Naive thymus-derived CD4-positive, alpha-beta T cell (primary cell): ENCODE measurements at places on chromosomes 1 and 21. TPM values are rescaled to one million over a fixed set of nuclear protein-coding genes. Genes with fewer than 3 reads are reported as not detected.
A peak's percentile ranks its signal among the peaks of the same experiment; 100 is the strongest.

- no peak for DNase-seq
These were observed 8.9 kb downstream of the RCAN1 start for GRCh38 chr21:34606051-34606450.

- DNase-seq: no peak
These were observed 7.6 kb upstream of the CD1A start for GRCh38 chr1:158246650-158247049.

- no peak for DNase-seq
These were observed 5.4 kb upstream of the TRPM2 start for GRCh38 chr21:44347911-44348451.

Gene TRIM58
- not detected for total RNA-seq

GRCh38 chr1:167705250-167705649, 16.5 kb upstream of the MPZL1 start:
- no peak for DNase-seq

Gene TEX50
- total RNA-seq: not detected

DNA sequence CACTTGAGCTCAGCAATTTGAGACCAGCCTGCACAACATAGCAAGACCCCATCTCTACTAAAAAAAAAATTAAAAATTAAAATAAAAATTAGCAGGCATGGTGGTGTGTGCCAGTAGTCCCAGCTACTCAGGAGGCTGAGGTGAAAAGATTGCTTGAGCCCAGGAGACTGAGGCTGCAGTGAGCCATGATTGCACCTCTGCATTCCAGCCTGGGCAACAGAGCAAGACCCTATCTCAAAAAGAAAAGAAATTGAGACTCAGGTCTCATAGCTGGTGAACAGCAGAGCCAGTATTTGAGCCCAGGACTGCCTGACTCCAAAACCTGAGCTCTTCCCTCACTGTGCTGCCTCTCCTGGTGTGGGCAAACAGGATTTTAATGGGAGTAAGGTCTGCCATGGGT, 28.4 kb upstream of the RCAN3 start:
- DNase-seq: no peak

DNA sequence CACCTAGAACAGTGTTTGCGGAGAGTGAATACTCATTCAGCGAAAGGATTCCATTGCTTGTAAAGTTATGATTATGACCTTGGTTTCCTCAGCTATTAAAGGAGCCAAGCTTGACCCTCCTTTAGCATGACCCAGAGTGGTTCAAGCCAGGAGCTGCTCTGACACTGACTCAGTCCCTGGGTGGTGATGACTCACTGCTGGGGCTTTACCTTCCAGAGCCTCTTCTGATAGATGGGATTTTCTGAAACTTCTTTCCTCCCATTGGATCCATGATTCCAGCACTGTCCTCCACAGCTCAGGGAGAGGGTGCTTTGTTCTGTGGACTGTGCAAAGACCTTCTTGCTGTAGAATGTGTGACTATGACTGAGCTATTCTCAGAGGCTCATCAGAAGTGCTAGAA, 77.4 kb downstream of the S1PR1 start:
- DNase-seq: no peak

- no peak for DNase-seq
These were observed 76.8 kb upstream of the RAB4A start for GRCh38 chr1:229194096-229194495.

DNA sequence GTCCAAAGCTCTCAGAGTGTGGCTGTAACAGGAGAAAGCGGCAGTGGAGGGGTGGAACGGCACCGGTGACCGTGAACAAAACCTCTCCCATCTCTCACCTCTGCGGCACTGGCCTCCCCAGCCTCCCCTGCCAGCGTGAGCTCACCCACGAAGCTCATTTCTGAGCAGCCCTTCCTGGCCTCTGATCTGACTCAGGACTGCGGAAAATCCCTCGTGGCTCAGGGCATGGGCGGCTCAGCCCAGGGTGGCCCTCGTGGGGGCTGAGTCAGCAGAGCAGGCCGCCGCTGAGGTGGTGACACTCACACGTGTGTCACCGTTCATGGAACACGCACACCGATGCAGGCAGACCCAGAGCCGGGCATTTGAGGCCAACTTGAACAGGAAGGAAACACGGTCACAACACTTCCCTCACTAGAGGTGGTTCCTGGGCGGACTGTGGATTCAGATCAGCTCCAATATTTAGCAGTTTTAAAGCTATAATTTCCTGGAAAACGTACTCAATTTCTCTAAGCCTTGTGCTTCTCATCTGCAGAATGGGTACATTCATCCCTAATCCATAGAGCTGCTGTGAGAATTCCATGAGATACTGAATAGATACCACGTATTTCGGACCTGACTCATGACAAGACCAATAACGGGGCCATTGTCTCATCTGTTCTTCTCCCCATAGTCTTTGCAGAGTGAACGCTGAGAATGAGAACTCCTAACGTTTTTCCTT, 115.0 kb upstream of the TMPRSS2 start:
- no peak for DNase-seq

Gene SMIM1
- total RNA-seq: 2.0 TPM

Gene ATP5PF
- total RNA-seq: 40.4 TPM

GRCh38 chr1:161772397-161772796, 6.3 kb downstream of the ATF6 start:
- peak; percentile 12 for DNase-seq

Gene BTBD8
- 7.2 TPM for total RNA-seq

Gene CELA2B
- not detected for total RNA-seq

DNA sequence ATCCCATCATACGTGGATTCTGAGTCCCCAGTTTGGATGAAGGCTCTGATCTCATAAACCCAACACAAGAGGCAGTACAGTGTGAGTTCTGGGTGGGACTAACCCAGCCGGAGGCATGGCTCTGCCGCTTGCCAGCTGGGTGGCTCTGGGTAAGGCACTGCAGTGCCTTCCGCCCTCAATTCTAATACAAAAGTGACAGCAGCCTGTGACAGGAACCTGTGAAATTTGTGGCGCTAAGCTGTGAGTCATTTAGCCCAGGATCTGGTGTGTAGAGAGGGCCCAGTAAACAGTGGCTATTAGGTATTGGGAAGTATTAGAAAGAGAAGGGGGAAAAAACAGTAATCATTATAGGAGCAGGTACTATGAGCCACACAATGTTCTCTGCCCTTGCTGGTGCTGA, 23.3 kb downstream of the HSPG2 start:
- DNase-seq: no peak

- no peak for DNase-seq
These were observed 151.0 kb downstream of the ST6GALNAC5 start for GRCh38 chr1:77018311-77018710.

DNA sequence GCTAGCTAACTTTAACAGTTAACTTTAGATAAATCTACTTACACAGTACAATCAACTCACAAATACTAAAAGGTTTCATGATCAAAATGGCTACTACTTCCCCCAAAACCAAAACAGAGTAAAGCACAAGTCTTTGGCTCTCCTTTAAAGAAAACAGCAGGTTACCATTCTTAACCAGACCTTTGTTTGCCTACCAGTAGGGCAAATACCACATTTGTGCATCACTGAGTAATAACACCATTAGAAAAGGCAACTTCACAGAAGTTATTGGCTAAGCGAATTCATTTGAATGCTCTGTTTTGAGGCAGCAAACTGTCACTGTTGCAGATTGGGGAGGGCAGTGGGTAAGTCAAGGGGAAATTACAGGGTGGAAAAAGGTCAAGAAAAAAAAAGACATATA, 17.3 kb upstream of the SERPINC1 start:
- DNase-seq: no peak

GRCh38 chr1:228463009-228463558, 24.1 kb upstream of the RNF187 start:
- no peak for DNase-seq

DNA sequence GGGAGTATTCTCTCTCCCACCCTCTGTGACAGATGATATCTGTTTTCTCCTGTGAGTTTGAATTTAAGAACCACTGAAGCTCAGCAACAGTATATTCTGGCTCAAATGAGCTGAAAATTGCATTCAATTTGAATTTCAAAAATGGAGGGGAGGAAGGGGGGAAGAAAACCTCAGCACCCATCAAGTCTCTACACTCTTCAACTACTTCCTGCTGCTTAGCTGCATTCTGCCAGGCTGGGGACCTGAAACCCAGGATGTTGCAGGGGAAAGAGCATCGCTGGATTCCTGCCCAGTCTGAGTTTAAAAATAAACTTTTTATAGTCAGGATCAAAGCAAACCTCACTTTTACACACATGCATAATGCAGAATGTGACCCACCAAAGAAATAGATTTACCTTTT, 214.3 kb upstream of the ESRRG start:
- DNase-seq: no peak

Gene CLCA4
- not detected for total RNA-seq

DNA sequence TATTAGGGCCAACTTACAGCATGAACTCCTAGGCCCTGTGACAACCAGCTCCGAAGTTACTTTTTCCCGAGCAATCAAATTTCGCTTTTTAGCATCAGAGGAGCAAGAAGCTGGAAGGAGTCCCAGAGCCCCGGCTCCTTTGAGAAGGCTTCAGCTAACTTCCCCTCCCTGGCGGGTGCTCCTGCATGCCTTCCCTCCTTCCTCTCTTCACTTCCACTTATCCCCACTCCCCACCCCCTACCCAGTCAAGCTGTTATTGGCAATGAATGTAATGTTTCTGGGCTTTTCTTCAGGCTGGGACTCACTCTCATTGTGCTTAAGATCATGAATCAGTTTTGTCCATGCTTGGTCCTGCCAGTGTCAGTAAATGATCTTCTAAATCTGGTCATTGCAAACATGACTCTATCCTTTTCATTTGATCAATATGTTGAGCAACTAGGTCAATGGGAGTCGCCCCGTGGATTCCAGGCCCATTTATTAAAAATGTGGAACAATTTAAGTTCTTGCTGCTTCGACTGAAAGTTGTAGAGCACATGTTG, 94.5 kb upstream of the TSPAN2 start:
- no peak for DNase-seq

Gene PHF13
- 12.5 TPM for total RNA-seq

Gene HES4
- not detected for total RNA-seq
